ENCODE measurements at places on chromosomes 6 and 20.

DNA sequence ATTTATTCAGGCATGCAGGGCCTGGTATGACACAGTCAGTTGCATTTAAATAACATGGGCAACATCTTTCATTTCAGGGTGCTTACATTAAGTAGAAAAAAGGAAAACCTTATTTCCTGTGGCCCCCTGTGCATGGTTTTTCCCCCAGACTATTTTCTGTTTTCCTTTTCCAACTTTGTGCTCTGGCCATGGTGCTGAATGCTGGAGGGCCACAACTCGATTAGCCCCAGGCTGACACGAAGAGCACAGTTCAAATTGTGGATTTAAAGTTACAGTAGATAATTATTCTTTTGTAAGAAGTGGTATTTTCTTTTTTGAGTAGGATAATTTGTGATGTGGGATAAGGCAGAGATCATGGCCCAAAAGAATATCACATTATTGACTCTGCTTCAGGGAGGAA, 332.0 kb downstream of the HAO1 start:
- DNase-seq, result no peak

DNA sequence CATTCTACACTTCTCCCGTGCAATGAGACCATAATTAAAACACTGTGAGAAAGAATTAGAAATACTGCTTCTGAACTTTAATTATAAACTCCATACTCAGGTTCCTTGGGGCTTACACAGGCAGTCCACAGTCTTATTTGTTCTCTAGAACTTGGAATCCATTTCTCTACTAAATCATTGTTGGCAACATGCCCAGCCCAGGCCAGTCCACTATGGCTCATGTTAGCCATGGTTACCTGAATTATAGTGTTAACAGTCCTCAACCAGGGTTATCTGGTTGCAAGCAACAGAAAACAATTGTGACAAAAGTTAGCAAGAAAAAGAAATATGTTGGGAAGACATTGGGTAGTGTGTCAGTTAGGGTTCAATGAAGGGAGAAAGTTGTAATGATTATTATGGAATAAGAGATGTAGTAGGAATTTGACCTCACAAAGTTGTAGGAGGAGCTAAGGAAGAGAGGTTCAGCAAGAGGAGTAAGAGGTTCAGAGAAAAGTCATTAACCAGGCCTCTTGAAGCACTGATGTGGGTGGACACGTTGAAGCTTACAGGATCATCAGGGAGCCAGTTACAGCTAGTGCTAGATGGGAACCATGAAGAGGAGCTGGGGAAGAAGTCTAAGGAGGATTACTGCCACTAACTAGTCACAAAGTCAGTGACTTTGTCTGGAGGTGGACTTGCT, 352.5 kb upstream of the PRND start:
- no peak for DNase-seq

- no peak for DNase-seq
These were observed 264.3 kb downstream of the BMP7 start for GRCh38 chr20:57002066-57002570.

DNA sequence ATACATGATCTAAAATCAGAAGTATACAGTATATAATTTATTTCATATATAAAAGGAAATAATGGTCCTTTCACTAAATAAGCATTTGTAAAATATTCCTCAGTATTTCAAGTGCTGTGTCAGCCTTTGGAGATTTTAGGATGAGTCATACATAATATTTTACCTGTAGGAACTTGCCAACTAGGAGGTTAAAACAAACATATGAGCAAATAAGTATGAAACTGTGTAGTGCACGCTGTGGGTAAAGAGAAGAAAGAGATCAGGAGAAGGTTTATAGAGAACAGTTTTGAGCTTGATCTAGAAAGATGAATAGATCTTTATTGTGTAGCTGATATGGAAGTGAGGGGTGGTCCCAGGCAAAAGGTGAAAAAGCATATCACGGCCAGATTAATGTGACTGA, 169.9 kb upstream of the RNF217 start:
- no peak for DNase-seq

DNA sequence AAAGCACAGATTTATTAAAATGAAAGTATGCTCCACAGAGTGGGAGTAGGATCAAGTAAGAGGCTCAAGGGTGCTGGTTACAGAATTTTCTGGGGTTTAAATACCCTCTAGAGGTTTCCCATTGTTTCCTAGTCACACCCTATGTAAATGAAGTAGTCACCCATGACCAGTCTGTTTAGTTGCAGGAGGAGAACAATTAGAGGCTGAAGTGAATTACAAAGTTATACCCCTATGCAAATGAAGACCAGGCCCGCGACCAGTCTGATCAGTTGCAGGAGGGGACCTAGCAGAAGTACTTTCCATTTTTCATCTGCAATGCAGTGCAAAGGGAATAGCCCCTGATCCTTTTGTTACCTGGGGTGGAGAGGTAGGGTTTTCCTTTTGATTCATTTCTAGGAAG, 11.8 kb upstream of the FILIP1 start:
- no peak for DNase-seq

DNA sequence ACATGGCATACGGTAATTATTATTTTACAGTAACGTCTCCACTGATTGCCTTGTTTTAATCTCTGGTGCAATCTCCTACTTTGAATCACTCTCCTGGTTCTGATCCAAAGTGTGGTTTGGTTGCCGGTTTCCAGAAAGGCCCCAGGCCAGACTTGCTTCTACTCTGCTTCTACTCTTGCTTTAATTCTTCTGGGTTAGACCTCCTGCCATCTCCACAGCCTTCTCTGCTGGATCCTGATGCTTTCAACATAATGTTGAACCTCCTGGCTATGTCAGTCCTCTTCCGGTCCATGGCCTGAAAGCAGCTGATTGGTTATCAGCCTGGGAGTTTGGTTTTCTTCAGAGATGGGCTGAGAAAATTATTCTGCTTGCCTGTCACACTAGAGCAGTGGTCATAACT, 266.5 kb upstream of the RIMS1 start:
- no peak for DNase-seq

DNA sequence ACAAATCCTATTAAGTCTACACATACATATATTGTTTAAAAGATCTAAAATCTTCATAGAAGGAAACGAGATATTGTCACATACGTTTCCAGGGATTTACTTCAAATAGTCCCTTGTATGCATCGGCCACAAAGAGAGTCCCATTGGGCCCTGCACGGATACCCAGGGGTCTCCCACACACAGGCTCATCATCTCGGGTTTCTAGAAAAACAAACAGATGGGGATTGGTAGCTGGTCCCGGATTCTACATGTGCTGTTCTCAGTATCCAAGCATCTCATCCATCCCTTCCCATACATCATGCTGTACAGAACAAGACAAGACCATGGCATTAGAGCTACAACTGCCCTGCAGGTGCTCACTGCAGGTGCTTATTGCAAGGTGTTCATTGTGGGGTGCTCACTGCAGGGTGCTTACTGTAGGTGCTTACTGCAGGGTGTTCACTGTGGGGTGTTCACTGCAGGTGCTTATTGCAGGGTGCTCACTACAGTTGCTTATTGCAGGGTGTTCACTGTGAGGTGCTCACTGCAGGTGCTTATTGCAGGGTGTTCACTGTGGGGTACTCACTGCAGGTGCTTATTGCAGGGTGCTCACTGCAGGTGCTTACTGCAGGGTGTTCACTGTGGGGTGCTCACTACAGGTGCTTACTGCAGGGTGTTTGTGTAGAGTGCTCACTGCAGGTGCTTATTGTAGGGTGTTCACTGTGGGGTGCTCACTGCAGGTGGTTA, 21.0 kb downstream of the APMAP start:
- DNase-seq, result no peak

DNA sequence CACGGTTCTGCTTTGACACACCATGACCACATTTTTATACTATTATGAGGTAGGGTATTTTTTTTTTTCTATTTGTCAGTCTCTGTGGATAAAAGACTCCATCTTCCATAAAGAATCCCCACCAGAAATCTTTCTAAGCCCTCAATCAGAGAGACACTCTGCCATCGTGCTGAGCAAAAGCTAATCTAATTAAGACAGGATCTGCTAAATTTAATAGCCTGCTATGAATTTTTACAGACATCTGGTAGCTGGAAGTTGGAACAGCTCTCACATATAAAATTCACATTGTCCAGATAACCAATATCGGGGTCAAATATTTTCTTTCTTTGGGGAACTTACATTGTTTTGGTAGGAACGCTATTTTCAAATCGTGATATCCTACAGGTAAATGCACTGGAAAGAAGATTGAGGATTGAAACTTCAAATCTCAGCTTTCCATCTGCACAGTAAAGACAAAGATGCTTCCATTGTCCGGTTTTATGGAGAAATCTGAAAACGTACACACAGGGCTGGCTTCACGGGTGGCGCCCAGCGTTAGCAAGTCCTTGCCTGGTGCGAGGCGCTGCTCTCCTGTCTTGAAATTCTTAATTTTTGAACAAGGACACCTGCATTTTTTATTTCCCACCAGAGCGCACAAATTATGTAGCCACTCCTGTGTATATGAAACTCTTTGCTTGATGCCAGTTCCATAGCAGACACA, 573.8 kb upstream of the NOX3 start:
- DNase-seq, result no peak

DNA sequence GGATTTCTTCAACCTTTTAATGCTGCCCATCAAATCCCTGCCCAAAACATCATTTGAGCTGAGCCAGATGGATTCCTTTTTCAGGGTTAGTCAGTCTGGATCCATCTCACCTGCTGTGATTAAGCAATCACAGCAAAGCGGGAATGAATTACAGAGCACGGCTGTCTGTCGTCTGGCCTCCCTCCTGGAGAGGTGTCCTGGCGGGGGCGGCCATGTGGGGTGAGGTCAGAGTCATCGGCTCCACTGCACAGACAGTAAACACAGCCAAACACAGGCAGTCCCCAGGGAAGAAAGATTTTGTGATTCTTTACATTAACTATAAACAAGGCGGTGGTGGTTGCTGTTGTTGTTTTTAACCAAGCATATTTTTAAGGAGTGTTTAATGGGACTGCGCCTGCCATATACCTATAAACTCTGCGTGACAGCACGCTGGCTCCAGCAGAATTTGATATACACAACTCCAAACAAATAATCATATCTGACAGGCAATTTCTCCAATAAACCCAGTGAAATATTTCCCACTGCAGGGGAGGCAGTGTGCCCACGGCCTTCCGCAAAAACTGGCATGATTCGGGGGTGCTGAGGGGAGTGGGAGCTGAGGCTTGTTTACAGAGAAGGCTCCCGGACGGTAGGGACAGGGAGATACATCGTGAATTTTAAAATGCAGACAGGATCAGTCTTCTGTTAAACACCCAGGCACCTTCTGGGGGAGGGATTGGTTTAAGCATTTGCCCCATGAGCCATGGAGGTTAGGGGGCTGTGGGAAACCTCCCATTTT, 232.0 kb upstream of the PMEPA1 start:
- DNase-seq, result no peak

DNA sequence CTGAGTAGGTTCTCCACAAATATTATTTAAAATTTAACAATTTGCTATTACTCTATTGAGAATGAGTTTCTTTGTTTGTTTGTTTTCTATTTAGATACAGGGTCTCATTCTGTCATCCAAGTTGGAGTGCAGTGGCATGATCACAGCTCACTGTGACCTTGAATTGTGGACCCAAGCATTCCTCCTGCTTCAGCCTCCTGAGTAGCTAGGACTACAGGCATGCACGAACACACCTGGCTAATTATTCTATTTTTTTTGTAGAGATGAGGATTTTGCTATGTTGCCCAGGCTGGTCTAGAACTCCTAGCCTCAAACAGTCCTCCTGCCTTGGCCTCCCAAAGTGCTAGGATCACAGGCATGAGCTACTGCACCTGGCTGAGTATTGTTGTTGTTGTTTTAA, 122.2 kb downstream of the PHF3 start:
- DNase-seq, result no peak
